Smooth muscle cell of the brain vasculature (primary cell): ENCODE measurements at places on chromosomes 4 and X.

GRCh38 chr4:2545321-2546013 lies 9.0 kb downstream of the FAM193A start:
- DNase-seq: no peak

- no peak for DNase-seq
Measured at GRCh38 chr4:104500442-104500841, 5.7 kb upstream of the CXXC4 start.

DNA sequence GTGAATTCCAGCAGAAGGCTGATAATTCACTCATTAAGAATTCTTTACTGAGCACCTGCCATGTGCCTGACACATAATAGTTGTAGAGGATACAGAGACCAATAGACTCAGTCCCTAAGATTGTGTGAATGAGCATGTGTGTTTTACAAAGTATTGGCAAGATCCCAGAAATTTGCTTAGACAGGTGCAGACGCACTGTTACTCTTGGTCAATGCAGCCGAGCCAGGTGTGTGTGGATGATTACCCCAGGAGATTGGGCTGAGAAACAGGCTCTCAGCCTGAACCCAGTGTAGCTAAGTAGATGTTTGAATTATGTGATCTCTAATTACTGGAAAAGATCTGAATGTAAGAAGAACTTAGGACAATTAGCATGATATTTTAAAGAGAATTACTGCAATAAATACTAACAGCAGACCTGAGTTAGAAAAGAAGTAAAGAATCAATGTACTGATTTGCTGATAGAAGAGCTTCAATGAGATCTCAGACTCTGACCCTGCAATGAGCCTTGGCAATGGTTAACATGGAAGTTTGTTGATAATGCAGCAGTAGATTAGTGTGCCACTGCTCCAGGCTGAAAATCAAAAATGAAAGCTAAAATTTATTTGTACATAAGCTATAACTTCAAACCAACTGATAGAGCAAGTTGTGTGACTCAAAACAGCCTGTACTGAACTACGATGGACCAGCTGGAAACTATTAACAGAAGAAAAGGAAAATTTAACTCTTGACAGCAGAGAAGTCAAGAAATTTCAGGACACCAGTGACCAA lies 32.2 kb upstream of the NDST4 start:
- DNase-seq: no peak

DNA sequence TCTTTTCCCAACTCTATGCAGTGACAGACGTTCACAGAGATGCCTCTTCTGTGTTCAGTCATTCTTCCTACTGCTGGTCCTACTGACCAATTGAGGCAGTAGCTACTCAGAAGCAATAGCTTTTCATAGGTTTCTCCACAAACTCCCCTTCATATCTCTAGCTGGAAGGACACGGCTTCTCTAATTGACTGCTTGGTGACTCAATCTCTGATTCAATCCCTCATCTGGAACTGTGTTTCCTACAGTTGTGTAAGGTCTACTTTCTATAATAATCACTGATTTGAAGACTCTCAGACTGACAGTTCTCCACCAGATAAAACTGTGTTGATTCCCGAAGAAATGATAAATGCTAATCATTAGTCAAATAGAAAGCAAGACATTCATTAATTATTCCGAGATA lies 111.5 kb downstream of the DTHD1 start:
- no peak for DNase-seq

GRCh38 chr4:80165855-80166254 lies 31.4 kb upstream of the PRDM8 start:
- no peak for DNase-seq
